ENCODE measurements at places on chromosomes 16 and 17.

DNA sequence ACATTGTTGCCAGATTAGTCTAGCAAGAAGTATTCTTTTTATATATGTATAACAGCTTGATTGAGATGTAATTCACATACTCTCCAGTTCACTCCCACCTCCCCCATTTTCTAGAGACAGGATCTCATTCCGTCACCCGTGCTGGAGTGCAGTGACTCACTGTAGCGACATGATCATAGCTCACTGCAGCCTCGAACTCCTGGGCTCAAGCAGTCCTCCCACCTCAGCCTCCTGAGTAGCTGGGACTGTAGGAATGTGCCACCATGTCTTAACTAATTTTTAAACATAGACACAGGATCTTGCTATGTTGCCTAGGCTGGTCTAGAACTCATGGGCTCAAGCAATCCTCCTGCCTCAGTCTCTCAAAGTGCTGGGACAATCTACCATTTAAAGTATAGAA lies 3.3 kb upstream of the RSAD1 start:
- DNase-seq = no peak

- no peak for DNase-seq
Observed at GRCh38 chr16:49632086-49632794, 223.7 kb downstream of the ZNF423 start.

GRCh38 chr17:42120161-42120769 lies 902 bp downstream of the KAT2A start:
- peak; percentile 64 for DNase-seq

- peak; percentile 82 for DNase-seq
Observed at GRCh38 chr16:4347765-4348509, 3.2 kb downstream of the PAM16 start.

- peak; percentile 95 for DNase-seq
Observed at GRCh38 chr17:15955793-15956541, 11.0 kb downstream of the ADORA2B start.

GRCh38 chr17:77741109-77741508 lies 217.4 kb upstream of the TNRC6C start:
- DNase-seq = peak; percentile 12

- DNase-seq = no peak
Observed at GRCh38 chr17:22266231-22266630, 573.9 kb downstream of the KCNJ18 start.

DNA sequence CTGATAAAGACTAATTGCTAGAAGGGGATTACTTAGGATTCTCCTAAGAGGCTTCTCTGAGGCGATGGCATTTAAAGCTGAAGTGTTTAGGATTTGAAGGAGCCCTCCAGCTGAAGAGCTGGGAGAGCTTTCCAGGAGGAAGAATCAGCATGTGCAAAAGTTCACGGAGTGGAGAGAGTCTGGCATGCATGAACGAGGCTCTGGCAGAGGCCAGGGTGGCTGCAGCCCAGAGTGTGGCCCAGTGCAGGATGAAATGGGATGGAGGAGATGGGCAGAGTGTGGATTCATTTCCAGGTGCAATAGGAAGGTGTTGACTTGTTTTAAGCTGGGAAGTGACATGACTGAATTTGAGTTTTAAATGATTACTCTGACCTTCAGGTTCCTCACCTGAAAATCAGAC lies 249.0 kb upstream of the CCL2 start:
- no peak for DNase-seq

GRCh38 chr17:30964876-30965275 lies 6.0 kb upstream of the RNF135 start:
- DNase-seq = no peak

- no peak for DNase-seq
Observed at GRCh38 chr16:60107871-60108270, 1373.8 kb upstream of the GOT2 start.

GRCh38 chr16:68265078-68265920 lies 973 bp downstream of the SLC7A6 start:
- DNase-seq = peak; percentile 73

DNA sequence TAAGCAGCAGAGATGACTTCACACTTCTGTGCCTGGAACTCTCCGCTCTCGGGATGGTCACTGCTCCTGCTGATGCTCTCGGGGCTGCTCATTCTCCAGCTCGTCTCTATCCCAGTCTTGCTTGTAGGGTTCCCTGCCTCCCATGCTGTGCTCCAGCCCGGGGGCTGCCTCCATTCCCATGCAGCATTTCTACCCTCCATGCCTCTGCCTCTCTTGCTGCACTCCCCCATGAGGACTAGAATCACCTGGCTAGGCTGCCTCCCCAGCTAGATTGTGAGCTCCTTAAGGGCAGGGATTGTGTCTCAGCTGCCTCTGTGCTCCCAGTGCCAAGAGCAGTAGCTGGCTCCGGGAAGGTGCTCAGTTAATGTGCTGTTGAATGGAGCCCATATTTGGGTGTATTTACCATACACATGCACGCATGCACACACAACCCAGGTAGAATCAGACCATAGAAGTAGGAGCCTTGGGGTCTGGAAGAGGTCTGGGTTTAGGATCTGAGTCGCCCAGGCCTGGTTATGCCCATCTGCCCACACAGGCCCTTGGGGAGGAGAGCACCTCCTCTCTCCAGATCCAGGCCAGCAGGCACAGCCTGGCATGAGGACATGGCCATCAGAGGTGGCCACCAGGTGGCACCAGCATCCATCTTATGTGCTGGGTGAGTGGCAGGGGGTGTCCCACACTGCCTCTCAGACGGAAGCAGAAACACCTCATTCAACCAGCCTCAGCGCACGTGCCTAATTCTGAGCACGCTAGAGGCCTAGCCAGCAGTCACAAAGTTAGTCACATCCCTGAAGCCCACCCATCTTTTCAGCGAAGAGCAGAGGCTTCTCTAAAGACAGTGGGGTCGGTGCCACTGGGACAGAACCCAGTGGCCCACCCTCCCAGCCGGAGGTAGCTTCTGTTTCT lies 9.3 kb downstream of the GIT1 start:
- DNase-seq = peak; percentile 94

DNA sequence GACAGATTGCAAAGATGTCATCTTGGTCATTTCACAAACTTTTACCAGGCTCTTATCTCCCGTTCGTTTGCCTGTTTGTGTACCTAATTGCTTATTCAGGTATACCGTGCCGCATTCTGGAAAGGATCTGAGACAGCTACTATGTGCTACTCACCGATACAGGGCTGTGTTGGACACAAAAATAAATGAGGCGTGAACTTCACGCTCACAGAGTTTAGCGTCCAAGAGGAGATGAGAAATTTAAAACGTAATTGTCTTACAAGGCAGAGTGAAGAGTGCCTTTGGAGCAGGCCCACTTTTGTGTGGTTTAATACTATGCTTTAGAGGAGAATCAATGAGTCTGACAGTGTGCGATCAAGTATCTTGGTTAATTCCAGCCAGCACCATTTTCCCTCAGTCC lies 26.7 kb downstream of the MAF start:
- DNase-seq = no peak

DNA sequence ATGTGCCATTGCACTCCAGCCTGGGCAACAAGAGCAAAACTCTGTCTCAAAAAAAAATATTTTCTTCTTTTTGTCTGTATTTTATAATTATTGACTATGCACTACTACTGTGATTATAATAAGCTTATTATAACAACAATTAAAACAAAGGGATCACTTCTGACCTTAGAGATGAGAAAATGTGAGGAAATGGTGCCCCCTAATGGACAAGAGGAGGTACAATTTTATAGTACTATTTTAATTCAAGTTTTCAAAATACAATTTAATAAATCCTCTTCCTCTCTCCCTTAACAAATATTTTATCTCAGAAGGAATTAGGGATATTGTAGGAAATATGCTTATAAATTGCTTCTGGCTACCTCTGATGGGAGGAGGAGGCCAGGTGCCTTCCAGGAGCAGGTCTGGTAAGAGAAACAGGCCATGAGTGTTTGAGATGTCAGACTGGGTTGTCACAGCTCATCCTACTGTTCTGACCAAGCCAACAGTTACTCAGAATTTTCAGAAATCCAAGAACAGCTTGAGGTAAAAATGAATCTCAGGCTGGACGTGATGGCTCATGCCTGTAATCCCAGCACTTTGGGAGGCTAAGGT lies 14.0 kb downstream of the VPS53 start:
- peak; percentile 75 for DNase-seq

GRCh38 chr17:78623541-78623940 lies 46.3 kb upstream of the DNAH17 start:
- no peak for DNase-seq

DNA sequence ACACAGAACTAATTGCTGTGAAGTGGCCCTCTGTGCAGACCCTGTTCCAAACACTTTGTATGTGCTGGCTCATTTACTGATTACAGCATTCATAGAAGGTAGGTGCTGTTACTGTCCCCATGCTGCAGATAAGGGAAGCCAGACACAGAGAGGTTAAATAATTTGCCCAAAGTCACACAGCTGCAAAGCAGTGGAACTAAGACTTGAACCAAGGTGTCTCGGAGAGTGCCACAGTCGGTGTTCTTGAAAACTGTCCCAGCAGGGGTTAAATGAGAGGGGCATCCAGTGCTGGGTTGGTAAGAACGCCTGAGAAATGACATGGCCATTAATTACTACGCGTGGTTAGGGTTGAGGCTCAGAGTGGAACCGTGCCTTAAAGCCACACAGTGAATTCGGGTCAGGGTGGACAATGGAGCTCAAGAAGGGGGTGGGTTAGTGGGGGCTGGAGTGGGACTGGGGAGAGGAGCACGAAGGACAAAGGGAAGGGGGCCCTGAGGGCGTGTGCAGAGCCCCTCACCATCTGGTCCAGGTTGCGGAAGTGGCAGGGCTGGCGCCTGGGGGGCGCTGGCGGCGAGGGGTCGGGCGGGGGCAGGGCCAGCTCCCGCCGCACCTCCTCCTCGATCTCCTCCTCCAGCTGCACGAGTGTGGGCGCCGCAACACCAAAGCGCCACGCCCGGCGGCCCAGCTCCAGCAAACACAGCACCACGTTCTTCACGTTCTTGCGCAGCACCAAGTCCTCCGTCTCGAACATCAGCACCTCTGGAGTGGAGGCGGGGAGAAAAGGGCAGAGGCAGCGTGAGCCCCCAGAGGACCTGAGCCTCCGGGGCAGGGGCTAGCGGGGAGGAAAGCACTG lies 3.3 kb downstream of the GAS2L2 start:
- DNase-seq = peak; percentile 74

DNA sequence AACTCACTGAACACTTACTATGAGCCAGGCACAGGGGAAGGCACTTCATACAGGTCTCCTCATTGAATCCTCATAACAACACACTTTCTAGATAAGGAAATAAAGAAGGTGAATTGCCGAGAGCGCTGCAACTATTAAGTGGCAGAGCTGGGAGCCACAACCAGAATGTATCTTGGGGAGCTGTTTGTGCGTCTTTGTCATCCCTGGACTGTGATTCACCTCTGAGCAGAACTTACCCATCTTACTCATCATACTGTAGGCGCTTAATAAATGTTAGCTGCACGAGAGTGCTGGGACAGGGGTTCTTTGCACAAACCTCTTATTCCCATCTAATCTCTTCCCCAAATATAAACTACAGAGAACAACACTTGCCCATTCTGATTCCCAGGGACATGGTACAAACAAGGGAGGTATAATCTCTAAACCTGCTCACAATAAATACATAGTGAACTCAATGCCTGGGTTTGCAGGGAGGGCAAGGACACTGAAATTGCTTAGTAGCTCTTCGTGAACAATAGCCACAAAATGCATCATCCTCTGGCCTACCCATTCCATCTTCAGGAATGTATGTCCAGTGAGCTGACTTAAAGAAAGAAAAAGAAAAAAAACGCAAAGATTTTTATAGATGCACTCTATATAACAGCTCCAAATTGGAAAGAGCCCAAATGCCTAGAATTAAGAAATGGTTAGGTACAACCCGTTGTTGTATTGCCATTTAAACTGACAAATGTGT lies 43.0 kb downstream of the MYO18A start:
- DNase-seq = no peak

GRCh38 chr17:67323445-67323844 lies 42.9 kb downstream of the PSMD12 start:
- no peak for DNase-seq

- peak; percentile 52 for DNase-seq
Observed at GRCh38 chr17:17500999-17501605, 4.9 kb upstream of the RASD1 start.

GRCh38 chr17:17144916-17145665 lies 61.0 kb downstream of the PLD6 start:
- DNase-seq = peak; percentile 67

DNA sequence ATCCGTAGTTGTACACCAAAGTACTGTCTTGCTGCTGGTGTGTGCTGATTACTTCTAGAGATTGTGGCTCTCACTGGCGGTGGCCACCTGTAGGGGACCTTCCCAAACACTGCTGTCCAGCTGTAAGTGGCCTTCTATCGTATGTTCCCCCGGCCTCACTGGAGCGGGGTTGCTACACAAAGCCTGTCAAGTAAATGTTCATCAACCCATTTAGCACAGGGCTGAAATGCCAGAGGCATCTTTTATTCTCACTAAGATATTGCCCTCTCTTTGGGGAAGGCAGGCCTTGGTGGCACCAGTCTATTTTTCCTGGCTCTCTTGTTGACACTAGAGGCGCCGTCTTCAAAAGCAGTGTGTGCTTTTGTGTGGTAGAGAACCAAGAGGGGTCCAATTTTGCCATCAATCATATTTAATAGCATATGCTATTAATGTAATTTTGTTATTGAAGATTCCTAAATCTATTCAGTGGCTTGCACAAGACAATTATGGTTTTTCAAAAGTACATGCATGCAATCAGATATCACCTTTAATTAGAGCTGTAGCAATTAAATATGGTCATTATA lies 514.4 kb upstream of the SALL1 start:
- no peak for DNase-seq
